ENCODE measurements at places on chromosomes 1 and 21. TPM values are rescaled to one million over a fixed set of nuclear protein-coding genes. Genes with fewer than 3 reads are reported as not detected.

The DMRTA2 gene
- total RNA-seq, result not detected

The FCGR2B gene
- total RNA-seq, result not detected

The FMO2 gene
- not detected for total RNA-seq

The PRDM15 gene
- 3.3 TPM for total RNA-seq

The HSD11B1 gene
- total RNA-seq, result not detected

The PIGR gene
- not detected for total RNA-seq

The PLPPR5 gene
- total RNA-seq, result not detected

The IL19 gene
- not detected for total RNA-seq

The STYXL2 gene
- not detected for total RNA-seq

The CD48 gene
- not detected for total RNA-seq

DNA sequence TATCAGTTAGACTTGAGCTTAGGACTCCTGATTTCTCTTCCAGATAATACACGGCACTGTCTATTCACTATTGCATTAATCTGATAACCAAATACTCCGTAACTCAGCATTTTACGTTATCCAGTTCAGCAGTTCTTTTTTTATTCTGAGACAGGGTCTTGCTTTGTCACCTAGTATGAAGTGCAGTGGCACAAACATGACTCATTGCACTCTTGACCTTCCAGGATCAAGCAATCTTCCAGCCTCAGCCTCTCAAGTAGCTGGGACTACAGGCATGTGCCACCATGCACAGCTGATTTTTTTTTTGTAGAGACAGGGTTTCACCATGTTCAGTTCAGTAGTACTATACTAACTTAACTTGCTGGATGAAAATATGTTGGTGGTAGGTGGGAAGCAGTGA, 156.4 kb downstream of the PATJ start:
- no peak for DNase-seq

GRCh38 chr21:44378646-44379514, 25.5 kb downstream of the TRPM2 start:
- DNase-seq, result no peak

- peak; percentile 70 for DNase-seq
These were observed 79.3 kb upstream of the ATF3 start for GRCh38 chr1:212529211-212529741.

- DNase-seq, result peak; percentile 33
These were observed 9.2 kb downstream of the RPS6KA1 start for GRCh38 chr1:26538480-26539412.

DNA sequence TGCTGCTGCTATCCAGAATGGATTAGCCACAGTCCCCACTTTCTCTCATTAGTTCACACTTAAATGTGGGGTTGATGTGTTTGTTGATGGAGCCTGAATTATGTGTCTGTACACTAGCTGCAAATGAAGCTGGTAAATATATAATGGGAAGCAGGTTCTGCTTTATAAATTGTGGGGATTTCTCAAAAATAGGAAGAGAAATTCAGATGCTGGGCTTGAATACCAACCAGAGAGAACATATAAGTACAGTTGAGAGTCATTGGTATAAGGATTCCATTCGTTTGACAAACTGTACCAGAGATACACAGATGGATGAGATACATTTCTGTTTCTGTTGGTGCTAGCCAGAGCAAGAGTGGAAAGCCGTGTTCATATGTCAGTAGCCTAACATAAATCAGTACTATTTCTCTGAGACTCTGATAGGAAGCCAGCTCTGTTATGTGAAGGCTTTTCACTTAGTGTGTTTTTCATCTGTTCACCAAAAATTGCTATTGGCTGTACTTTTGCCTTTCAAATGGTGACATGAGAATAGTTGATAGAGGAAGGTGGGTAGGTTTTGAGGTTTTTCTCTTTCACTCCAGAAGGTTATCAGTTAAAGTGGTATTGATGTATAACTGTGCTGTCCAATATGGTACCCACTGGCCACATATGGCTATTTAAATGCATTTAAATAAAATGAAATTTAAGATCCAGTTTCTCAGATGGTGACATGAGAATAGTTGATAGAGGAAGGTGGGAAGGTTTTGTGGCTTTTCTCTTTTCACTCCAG, 15.6 kb downstream of the SMG7 start:
- no peak for DNase-seq

- no peak for DNase-seq
These were observed 29.1 kb upstream of the KLF17 start for GRCh38 chr1:44089371-44090048.

GRCh38 chr1:56922070-56922469, 43.7 kb downstream of the C8B start:
- DNase-seq, result no peak

GRCh38 chr1:186974774-186975181, 146.0 kb downstream of the PLA2G4A start:
- peak; percentile 93 for DNase-seq

GRCh38 chr21:29033301-29033700, 8.8 kb downstream of the USP16 start:
- DNase-seq, result no peak

- DNase-seq, result no peak
These were observed 5.0 kb downstream of the PFKL start for GRCh38 chr21:44304877-44305293.

GRCh38 chr21:37451446-37451845, 84.9 kb downstream of the DYRK1A start:
- DNase-seq, result no peak

GRCh38 chr1:60329651-60330050, 256.1 kb upstream of the C1orf87 start:
- DNase-seq, result no peak

Data from HFFc6 (cell line).